ENCODE measurements at places on chromosomes 16 and 17.

- no peak for DNase-seq
These were observed 4.4 kb upstream of the ASGR1 start for GRCh38 chr17:7183433-7184090.

GRCh38 chr17:49021095-49021767, 24.0 kb downstream of the IGF2BP1 start:
- DNase-seq: no peak

GRCh38 chr17:43547659-43548256, 1.6 kb upstream of the ETV4 start:
- no peak for DNase-seq

GRCh38 chr17:2151358-2152033, 96.6 kb downstream of the HIC1 start:
- DNase-seq: no peak

GRCh38 chr17:7552621-7553051, 3.8 kb downstream of the TNFSF12 start:
- DNase-seq: no peak

GRCh38 chr16:55126456-55126855, 195.8 kb downstream of the IRX5 start:
- DNase-seq: peak; percentile 73

GRCh38 chr16:26961459-26961858, 105.3 kb upstream of the C16orf82 start:
- no peak for DNase-seq

GRCh38 chr16:52366983-52367382, 180.0 kb downstream of the TOX3 start:
- no peak for DNase-seq

DNA sequence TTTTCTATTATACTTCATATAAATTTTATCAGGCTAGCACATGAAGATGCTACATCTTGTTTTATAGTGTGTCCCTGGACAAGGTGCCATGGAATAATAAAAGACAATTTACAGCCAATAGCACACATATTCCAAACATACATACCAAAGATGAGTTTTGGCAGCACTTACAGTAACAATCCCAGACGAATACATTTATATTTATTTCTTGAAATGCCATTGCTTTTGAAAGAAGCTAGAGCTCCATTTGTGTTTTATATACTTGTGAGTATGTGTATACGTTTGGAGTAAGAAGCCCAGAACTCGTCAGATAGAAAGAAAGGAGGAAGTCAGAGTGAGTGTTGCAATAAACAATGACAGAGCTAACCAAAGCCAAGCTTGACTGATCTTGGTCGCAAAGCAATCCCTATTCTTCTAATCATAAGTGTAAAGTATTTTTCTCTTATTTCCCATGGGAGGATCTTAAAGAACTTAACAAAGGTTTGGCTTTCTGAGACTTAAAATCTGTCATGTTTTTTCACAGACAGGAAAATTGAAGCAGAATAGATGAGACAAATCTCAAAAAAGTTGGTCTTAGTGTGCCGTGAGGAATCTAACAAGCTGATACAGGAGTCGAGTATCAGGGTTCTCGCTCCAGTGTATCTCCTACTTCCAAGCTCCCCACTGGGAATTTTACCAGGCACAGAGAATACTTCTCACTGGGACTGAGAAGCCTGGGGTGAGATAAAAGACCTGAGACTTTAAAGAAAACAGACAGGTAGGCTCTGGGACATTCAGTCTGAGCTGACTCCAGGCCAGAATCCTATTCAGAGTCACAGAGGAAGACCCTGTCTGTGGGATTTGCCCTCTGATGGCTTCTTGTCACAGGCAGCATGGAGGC, 175.4 kb downstream of the AATF start:
- peak; percentile 85 for DNase-seq

GRCh38 chr17:20063665-20064648, 54.8 kb downstream of the SPECC1 start:
- peak; percentile 99 for DNase-seq

DNA sequence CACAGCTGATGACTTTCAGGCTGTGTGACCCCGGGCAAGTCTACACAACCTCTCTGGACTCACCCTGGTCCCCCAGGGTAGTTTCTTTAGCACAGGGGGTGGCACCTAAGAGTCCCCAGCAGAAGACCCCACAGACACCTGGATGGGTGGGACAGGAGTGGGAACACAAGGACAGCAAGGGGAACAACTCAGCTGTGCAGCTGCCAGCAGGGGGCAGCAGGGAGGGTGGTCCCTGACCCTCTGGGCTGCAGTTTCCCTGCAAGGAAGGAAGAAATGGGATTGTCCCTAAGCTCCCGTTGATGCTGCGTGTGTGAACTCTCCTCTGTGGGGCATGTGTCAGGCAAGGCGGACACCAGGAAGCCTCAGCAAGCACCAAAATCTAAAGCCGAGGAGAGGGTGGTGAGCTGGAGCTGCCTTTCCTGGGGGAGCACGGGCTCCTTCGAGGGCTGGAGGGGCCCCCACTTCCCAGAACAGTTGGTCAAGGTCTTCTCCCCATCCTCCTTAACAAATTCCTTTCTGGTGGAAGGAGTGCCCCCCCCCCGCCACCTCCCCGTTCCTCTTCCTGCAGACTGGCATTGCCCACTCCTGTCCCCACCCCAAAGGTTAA, 24.1 kb upstream of the CDH5 start:
- DNase-seq: peak; percentile 42

GRCh38 chr17:15514469-15514868, 47.0 kb upstream of the CDRT4 start:
- DNase-seq: no peak

DNA sequence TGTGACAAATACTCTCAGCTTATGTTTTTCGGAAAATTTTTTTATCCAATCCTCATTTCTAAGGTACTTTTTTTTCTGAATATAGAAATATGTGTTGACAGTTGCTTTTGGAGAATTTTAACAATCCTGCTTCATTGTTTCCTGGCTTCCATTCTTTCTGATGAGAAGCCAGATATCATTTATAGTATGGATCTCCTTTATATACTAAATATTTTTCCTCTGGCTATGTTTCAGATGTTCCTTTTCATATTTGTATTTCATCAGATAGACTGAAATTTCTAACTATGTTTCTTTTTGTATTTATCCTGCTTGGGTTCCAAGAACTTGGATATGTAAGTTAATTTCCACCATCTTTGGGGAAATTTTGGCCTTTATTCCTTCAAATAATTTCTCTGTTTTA, 138.9 kb upstream of the CDH11 start:
- no peak for DNase-seq

GRCh38 chr17:1727876-1728630, 3.5 kb downstream of the WDR81 start:
- no peak for DNase-seq

- DNase-seq: no peak
These were observed 12.9 kb downstream of the G6PC1 start for GRCh38 chr17:42913522-42913921.

DNA sequence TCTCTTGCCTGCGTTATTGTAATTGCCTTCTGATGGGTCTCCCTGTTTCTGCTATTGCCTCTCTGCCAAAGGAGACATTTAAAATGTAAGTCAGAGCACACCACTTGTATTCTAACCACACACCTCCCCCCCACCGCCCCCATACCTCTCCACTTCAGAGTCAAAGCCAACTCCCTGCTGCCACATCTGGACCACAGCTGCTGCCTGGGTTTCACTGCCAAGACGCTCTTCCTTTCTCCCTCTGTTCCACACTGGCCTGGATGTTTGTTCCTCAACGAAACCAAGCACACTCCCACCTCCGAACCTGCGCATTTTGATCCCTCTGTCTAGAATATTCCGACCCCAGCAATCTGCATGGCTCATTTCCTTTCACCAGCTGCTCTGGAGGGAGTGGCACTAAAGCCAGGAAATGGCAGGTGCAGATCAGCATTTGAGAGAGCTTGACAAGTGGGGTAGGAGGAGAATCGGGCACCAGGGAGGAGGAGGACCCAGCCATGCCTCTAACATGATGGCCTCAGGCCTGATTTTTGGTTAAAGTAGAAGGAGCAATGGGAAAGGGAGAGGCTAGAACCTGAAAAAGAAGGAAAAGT, 92.4 kb upstream of the HS3ST2 start:
- DNase-seq: no peak

DNA sequence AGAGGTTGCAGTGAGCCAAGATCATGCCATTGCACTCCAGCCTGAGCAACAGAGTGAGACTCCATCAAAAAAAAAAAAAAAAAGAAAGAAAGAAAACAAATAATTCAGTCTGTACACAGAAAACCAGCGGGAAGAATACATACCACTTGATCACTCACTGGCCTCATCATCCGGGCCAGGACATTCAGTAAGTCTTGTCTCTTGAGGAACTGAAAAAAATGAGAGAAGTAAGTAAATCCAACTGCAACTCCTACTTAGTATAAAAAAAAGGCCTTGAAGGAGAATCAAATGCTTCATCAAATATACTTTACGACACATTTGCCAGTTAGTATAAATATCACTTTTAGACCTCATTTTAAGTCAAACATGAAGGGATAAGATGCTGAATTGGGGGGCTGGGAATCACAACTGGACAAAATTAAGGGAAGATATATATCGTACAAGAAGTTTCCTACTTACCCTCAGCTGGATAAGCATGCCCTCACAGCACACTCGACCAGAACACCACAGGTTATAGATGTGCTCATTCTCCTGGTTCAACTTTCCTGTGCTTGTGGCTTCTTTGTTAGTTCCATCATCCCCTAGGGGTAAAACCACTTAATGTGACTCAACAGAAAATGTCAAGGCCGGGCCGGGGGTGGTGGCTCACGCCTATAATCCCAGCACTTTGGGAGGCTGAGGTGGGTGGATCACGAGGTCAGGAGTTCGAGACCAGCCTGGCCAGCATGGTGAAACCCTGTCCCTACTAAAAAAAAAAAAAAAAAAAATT, 12.4 kb downstream of the CCDC47 start:
- DNase-seq: peak; percentile 65
